Right lung (tissue), 10 donors: ENCODE measurements at places on chromosomes 13 and 19. TPM values are rescaled to one million over a fixed set of nuclear protein-coding genes. Genes with fewer than 3 reads are reported as not detected.

KIR3DL2 gene
- polyA plus RNA-seq, result not detected

TEX101 gene
- polyA plus RNA-seq, result not detected

CYP4F2 gene
- polyA plus RNA-seq, result not detected

MYO16 gene
- polyA plus RNA-seq, result 1.5 TPM

MAMSTR gene
- polyA plus RNA-seq, result 4.3 TPM

GRCh38 chr13:97506511-97506910, 72.5 kb downstream of the RAP2A start:
- DNase-seq, result peak; percentile 54

DNA sequence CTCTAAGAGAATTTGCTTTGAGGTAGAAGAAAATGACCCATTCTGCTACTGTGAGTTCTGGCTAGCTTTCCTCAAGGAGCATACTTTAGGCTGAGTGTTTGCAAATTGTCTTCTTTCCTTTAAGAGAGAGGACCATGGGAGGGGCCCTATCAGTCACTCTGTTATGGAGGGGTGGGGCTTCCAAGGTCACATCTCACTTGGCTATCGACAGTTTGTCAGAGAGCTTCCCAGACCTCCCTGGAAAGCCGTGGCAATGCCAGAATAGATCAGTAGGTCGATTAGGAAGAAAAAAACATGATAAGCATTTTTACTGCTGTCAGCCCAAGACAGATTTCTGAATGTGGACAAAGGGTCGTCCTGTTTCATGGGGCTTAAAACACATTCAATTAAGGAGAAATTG, 93.3 kb downstream of the OXGR1 start:
- DNase-seq, result no peak

- no peak for DNase-seq
Measured at GRCh38 chr19:14073261-14073924, 807 bp downstream of the MISP3 start.

DNA sequence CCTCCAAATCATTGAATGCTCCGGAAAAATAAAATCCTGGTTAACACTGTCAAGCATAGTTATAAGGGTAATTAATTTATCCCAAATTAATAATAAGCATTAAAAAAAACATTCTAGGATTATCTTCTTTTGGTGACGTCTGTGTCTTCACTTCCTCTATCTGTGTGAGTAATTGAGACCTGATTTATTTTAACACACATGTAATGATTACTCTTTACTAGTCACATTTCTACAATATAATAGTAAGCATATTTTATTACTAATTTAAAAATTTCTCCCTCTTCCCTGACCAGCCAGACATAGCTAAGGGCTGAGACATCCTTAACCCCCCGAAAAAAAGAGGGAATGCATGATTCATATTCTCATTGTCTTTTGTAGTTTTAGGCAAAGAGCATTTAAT, 2.3 kb downstream of the FNDC3A start:
- DNase-seq, result no peak

- DNase-seq, result no peak
Measured at GRCh38 chr19:16470911-16471811, 609 bp downstream of the EPS15L1 start.

DNA sequence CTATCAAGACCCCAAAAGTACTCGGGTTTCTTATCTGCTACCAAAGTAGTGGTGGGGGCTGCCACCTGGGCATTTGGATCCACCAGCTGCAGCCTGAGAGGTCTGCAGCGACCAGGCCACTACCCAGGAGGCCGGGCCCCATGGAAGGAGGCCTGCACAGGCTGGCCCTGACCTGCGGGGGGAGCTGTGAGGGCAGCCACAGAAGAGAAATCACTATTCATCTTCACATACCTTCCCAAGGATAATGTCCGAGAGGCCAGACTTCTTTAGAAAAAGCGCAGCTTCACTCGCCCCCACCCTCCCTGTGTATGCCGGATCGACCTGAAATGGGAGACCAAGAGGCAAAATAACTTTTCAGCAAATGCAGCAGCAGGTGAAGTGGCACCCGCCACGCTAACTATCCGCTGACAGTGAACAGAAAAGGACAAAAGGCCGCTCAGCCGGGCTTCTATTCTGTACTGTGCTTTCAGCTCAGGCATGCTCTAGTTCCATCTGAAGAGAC, 30.1 kb downstream of the EPS15L1 start:
- DNase-seq, result no peak

- DNase-seq, result no peak
Measured at GRCh38 chr13:102277286-102277685, 124.6 kb downstream of the FGF14 start.

- no peak for DNase-seq
Measured at GRCh38 chr19:50542943-50543342, 25.3 kb downstream of the LRRC4B start.
